Stimulated activated CD4-positive, alpha-beta T cell treated with anti-CD3 and anti-CD28 coated beads, Interleukin-1b, Interleukin-23, amount 100 ng/mL, for 1 hour (primary cell): ENCODE measurements at places on chromosomes 12 and 14.

DNA sequence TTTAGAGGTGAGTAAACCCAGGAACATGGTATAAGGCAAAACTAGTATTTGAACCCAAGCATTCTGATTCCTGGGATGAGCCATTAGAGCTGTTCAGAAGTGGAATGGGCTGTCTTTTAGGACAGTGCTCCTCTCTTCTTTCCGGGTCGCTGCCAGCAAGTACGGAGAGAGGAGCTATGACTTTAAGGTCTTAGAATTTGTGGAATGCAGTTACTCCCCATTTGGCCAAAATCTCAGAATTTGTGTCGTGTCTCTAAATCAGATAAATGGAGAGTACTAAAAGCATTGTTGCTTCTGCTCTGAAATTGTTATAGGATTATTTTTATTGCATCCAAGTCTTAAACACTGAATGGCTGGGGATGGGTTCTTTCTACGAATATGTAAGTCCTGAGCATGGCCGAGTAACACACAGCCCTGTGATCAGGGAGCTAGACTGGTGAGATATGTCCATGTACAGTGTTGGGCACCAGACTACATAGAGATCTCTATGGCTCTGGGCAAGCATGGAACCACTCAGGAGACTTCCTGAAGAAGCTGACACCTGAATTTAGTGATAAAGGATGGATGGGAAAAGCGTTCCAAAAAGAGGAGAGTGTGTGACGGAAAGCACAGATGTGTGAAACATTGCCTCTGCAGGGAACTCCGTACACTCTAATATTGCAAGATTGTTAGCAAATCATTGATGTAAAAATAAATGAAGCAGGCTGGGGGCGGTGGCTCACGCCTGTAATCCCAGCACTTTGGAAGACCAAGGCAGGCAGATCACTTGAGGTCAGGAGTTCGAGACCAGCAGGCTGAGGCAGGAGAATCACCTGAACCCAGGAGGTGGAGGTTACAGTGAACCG, 184.7 kb downstream of the SRGAP1 start:
- DNase-seq: no peak

DNA sequence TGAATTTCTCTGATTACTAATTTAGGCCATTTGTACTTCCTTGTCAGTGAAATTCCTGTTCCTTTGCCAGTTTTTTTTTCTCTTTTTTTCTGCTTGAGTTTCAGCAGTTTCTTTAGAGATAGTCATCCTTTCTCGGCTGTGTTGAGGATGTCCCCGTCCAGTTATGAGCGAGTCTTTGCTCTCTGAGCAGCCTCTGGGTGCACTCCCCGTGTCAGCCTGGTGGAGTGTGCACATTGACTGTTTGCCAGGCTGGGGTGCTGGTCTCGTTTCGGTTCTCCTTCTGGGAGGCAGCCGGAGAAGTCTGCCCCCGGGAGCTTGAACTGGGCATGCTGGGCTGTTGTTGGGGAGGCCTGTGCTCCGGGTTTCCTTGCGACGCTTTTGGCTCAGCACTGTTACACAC, 3.0 kb downstream of the PACS2 start:
- no peak for DNase-seq

DNA sequence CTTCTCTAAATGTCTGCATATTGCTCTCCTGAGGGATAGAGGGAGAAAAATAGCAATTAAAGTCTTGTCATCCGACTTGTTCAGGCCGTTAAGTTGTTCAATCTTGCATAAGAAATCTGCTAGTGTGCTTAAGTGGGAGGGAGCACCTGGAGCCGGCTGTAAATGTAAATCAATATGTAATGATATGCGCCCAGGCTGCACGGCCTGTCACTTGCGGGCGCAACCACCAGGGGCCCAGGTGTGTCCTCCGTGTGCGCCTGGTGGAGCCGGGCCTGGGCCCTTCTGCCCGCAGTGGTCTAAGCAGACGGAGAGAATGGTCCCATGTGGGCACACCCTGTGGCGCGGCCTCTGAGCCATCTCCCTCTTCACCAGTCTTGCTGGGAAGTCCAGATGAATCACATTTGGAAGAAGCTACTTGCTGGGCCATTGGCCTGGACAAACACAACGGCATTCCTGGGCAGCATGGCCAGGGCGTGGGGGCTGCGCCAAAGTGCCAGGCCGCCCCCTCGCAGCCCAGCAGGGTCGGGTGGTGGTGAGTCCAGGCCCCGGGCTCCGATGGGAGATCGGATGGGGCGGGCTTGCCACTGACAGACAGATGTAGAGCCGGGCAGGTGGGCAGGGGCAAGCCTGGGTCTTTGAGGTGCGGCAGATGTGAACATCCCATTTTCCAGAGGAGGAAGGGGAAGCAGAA, 193.3 kb upstream of the C14orf180 start:
- no peak for DNase-seq

DNA sequence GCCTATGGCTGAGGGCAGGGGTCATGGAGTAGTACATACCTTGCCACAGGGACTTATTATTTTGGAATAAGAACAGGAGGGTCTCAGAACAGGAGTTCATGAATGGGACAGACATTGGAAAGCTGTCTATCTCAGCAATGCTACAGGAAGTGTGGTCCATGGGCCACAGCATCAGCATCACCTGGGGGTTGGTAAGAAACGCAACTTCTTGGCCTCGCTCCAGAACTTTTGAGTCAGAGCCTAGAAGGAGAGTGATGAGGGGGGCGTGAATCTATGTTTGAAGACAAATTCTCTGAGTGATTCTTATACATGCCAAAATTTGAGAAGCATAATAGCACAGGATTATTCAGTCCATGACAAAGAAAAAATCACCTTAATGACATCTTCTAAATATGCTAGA, 156.6 kb downstream of the RPAP3 start:
- DNase-seq: no peak
